ENCODE measurements at places on chromosomes 13 and 19. TPM values are rescaled to one million over a fixed set of nuclear protein-coding genes. Genes with fewer than 3 reads are reported as not detected.

- DNase-seq: no peak
These were observed 102.0 kb downstream of the ERCC5 start for GRCh38 chr13:102947745-102948405.

Gene GNA15
- not detected for total RNA-seq

Gene IGFL1
- not detected for total RNA-seq

DNA sequence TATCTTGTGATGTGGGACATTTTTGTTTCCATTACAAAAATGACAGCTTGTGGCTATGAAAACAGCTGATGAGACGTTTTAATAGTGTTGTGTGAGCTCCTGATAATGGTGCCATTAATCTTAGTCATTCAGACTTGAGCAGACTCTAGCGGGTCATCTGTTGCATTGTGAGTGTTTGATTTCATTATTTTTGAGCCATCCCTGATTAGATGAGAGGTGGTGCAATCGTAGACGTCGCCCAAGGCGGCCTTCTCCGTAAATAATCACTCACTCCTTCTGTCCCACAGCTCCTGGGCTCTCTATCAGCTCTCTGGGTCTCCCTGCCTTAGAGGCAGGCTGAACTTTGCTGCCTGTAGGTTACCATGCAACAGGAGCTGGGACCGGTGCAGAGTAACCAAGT lies 528.0 kb upstream of the SGCG start:
- no peak for DNase-seq

- no peak for DNase-seq
These were observed 110.9 kb upstream of the CSNK1A1L start for GRCh38 chr13:37216331-37216730.

GRCh38 chr19:12841094-12841493 lies 2.8 kb downstream of the MAST1 start:
- DNase-seq: peak; percentile 100

DNA sequence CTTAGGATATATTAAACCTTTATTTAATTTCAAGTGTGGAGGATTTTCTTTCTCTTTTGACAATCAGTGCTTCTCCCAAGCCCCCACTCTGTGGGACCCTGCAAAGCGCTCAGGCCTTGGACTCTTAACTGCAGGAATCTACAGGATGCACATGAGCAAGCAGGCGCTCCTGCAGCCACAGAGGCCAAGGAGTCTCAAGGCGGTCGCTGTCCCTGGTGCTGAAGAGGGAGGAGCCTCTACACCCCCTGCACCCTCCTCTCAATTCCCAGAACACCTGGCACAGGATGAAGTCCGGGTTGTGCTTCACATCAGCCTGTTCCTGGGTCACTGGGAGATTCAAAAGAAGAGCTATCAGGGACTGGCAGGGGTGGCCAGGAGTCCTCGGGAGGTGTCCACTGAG lies 13.5 kb downstream of the OR10H4 start:
- DNase-seq: no peak

Data from GM23338 (cell line).